ENCODE measurements at places on chromosomes 4 and X.

- DNase-seq, result peak; percentile 4
Observed at GRCh38 chrX:1807301-1807731, 192.5 kb downstream of the ASMT start.

- no peak for DNase-seq
Observed at GRCh38 chr4:17117746-17118145, 219.3 kb upstream of the LDB2 start.

GRCh38 chrX:129609395-129609794 is 45.4 kb downstream of the APLN start:
- no peak for DNase-seq

- no peak for DNase-seq
Observed at GRCh38 chr4:28482580-28483270, 1622.1 kb downstream of the STIM2 start.

- DNase-seq, result no peak
Observed at GRCh38 chrX:11886745-11887144, 128.7 kb downstream of the MSL3 start.

GRCh38 chrX:148960060-148960459 is 459.6 kb downstream of the AFF2 start:
- no peak for DNase-seq

DNA sequence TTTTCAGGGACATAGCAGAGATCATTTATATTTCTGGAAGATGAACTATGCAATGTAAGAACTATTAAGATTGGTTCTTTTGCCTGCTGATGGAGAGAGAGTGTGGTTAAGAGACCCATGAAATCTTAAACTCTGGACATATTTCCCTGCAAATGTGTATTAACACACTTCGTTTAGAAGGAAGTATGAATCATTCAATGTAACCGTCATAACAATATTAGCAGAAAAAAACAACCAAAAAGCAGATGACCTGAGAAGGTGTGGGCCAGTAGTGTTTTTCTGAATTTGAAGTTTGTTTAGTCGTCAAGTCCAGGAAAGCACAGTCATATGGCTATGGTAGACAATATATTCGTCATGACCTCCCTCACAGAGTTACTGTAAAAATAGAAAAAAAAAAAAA is 2.5 kb upstream of the TMPRSS11D start:
- no peak for DNase-seq

Measured in NCI-H524 treated with DMSO at 0.1 percent for 48 hours (cell line).